ENCODE measurements at places on chromosomes 3 and 15.

GRCh38 chr3:114218006-114218405 lies 19.4 kb downstream of the ZNF80 start:
- DNase-seq: no peak

GRCh38 chr15:39191871-39192291 lies 389.0 kb upstream of the THBS1 start:
- DNase-seq: no peak

DNA sequence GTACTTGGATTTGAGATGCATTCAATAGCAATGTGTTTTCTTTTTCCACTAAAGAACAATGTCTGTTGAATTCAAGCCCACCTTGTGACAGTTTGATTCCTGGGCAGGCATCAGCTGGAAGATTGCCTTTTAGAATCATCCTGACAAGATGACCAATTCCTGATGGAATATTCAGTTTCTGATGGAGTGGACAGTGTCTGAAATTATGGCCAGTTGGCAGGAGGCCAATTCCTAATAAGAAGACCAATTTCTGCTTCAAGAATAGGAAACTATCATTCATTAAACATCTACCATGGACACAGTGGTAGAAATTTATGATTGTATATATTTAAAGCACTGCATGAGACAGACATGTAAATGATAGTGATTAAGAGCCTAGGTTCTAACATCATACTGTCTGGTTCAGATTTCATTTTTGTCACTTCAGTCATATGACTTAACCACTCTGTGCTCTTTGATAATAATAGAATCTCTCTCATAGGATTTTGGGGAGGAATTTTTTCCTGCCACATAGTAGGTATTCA lies 133.6 kb downstream of the CLSTN2 start:
- DNase-seq: no peak

DNA sequence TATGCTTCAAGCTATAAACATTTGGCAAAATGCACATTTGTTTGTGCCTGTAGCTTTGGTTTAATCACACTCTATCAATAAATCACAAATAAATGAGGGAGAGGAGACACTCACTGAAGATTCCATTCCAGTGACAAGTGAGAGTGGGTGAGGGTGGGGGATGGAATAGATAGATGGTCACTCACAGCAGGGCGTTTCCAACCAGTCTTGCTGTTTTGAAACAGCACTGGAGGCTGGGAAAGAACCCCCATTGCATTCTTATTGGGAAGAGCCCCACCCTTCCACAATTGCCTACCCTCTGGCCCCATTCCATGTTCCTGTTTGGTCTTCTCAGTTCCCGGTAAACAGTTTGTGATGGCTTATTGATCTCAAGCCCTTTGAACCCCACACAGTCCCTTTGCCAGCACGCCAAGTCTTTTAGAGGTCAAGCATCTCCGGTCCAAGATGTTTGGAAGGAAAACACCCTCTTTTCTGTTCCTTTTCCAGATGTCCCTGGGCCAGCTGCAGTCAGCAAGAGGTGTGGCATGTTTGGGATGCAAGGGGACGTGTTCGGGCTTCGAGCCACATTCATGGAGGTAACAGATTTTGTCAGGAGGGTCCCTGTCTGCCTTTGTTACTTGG lies 30.7 kb downstream of the LMCD1 start:
- no peak for DNase-seq

DNA sequence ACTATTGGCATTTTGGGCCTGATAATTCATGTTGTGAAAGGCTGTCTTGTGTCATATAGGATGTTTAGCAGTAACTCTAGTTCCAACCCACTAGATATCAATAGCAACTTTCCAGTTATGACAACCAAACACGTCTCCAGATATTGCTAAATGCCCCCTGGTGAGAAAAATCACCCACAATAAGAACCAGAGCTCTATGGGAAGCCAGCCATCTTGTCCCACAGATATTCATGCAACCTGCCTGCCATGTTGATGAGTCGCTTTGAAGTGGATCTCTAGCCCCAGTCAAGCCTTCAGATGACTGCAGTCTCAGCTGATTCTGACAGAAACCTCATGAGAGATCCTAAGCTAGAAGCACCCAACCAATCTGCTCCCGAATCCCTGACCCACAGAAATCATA lies 5.6 kb upstream of the TNIK start:
- DNase-seq: no peak

DNA sequence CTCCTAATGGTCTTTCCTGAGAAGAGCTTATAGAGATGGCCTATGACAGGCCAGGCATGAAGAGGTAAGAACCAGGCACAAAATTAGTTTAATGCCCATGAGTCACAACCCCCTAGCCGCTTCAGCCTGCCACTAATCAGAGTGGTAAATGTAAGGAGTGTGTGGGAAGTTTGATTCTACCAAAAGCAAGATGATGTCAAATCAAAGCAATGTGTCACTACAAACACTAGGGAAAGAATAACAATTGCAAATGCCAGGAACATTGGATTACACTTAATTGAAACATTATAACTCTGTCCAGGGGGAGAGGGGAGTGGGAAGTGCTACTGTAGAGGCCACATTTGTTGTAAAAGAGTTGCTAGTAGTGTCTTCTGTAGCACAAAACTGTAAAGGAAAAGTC lies 596.6 kb upstream of the AGTR1 start:
- no peak for DNase-seq

- DNase-seq: no peak
Observed at GRCh38 chr3:15065550-15066007, 464 bp upstream of the MRPS25 start.

DNA sequence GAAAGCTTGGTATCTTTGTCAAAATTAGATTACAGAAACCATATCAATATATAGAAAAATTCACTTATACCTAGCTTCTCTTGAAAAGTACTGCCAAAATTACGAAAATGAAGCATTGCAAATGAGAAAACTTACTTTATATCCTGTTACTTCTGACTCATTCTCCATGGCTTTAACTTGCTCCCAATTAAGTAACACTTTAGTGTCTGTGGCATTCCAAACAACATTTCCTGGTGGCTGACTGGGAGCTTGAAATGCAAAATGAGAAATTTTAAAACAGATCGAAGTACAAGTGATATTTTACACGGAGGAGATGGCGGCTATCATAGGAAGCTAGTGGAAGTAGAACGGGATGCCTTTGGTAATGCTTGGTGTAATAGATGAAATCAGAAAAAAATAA lies 347.3 kb downstream of the CNTN3 start:
- no peak for DNase-seq

DNA sequence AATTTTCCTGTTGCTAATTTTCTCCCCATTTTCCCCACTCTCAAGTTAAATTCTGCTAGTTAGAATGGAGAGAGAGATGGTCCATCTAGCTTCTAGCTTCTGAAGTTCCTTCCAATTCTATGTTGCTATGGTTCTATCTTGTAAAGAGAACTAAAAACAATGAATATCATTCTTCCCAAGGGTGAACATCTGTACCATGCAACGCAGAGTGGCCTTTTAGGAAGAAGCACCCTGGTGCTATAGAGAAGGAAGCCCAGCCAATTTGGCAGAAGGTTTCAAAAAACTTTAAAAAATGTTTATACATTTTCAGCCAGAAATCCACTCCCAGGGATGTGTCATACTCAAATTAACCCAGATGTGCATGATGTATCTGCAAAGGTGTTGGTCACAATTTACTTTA lies 149.1 kb downstream of the SEMA6D start:
- no peak for DNase-seq

DNA sequence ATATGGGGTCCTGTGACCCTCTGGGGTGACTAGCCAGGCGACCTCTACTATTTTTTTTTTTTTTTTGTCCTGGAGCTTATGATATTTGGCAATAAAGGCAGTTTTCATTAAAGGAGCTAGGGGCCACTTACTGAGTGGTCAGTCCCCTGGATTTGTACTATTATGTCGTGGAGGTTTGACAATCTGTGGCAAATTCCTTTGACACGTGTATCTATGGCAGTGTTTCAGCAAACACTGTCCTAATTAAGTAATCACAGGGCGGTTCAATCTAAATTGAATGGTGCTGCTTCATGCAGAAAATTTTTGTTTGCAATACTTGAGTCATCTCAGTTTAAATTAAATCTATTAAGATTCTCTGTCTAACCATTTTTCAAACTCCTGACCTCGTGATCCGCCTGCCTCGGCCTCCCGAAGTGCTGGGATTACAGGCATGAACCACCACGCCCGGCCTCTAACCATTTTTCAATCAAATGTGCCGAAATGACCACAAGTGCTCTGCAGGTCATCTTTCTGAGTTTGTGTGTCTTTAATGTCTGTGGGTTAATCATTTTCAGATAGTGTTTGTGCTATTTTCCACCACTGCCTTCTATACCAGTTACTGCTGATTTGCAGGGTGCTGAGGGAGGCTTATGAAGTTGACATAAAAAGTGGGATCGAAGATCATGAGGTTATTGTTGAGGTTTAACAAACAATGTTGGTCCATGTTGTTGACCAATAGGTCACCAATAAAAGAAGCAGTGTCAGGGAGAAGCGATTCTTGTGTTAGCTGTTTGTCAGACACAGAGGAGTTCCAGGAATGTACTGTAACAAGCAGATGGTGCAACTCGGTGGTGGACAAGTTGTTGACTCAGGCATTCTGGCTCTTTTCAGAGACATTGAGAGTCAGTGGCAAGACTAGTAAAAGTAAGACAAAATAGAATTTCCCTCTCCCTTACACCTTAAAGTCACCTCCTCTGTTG lies 18.6 kb upstream of the SLC2A2 start:
- no peak for DNase-seq

- DNase-seq: no peak
Observed at GRCh38 chr15:50810128-50810527, 44.6 kb upstream of the SPPL2A start.

DNA sequence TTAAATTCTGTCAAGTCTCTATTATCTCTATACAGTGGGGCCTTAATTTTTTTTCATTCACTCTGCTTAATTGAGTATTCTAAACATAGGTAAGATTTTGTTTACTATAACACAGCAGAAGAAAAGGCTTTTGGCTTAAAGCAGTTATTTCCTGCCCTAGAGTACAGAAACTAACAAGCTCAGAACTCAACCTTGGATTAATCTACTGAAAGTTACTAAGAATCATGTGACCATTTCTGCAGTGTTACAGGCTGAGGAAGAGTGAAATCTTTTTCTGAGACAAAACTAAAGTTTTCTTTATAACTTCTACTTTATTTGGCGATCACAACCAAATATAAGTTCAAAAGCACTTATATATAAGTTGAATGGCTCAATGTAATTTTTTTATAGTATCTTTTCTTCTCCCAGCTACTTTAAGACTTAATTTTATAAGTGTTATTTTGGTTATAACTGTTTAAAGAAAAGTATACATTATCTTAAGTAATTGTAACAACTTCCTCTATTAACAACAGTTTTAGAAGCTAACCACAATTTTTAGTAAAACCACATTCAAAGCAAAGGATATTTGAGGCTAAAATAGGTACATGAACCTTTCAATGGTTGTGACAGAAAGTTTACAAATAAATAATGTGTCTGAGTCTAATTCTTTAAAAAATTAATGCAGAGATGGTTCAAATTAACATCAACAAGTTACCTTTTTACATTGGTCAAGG lies 240.6 kb upstream of the NAALADL2 start:
- DNase-seq: no peak

DNA sequence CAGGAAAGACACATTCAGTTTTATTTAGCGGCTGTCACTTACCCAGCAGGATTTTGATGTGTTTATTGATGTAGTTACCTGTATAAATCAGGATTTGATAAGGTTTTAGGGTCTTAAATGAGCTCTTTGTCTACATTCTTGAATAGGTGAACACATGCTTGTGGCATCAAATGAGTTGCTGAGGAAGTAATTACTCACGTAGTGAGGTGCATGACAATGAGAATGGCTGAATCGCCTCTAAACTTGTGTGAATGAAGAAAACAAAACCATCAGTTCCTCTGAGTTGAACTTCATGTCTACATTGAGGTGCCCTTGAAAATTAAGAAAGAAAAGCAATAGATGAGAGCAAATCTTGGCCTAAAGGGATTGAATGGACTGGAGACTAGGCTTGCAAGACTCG lies 245.6 kb upstream of the SATB1 start:
- DNase-seq: no peak

DNA sequence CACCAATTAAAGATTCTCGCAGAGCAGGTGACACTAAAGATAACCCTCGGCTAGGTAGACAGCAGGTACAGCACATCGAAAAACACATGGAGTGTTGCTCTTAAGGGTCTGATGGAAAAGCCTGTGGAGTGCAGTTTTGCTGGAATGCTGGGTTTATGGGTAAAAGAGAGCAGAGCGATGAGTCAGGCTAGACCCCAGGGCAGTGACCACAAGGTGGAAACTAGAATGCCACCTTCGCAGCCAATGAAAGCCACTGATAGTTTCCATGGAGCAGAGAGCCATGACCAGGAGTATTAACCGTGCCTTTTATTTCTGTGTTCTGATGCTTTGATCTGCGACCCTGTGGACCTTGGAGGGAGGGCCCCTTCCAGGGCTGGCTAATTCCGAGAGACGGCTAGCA lies 149.8 kb downstream of the GABRB3 start:
- DNase-seq: no peak

- DNase-seq: no peak
Observed at GRCh38 chr15:101504373-101504772, 14.9 kb upstream of the PCSK6 start.

GRCh38 chr3:33718595-33718907 lies 497 bp upstream of the CLASP2 start:
- no peak for DNase-seq

- DNase-seq: no peak
Observed at GRCh38 chr3:154011036-154011435, 110.2 kb upstream of the ARHGEF26 start.

DNA sequence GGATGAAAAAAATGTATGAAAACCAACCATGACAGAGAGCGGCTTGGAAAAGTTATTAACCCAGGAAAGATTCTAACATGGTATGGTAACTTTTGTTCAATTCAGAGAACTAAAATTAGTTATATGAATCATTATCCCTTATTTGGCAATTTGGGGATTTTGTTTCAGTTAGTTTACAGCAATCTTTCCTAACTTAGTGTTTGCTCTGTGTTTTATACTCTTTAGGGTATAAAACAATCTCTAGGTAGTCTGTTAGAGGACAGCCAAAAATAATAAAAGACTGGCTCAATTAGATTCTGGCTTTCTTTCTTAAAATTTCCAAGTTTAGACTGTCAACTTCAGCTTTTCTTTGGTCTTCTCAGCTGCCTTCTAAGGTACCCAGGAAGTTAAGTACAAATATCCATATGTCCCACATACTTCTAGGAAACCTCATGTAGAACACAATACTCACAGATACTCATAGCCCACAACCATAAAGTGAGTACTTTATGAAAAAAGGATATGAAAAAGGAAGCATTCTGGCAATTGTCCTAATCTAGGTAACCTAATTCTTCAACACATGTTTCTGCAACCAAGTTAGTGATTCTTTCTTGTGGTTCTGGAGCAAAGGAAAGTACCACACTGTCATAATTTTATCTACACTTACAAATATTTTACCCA lies 849.3 kb downstream of the ROBO1 start:
- DNase-seq: no peak

DNA sequence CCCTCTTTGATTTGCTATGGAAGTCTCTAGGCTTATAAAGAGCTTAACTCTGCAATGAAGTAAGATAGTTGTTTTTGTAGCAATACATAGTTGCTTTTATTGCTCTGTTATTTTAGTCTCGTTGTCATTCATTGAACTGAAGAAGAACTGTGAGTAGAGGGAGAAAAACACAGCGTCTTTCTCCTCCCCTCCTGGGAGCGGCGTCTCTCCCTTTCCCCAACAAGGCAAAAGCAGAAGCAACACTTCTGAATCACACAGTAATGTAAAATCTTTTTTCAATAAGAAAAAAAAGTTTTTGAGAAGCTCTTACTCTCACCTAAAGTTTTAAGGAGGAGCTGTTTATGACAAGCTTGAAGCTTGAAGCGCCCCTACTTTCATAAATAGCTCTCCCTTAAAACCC lies 119.3 kb upstream of the SLC7A14 start:
- DNase-seq: no peak
